ENCODE measurements at places on chromosomes 1 and 21. TPM values are rescaled to one million over a fixed set of nuclear protein-coding genes. Genes with fewer than 3 reads are reported as not detected.
A peak's percentile ranks its signal among the peaks of the same experiment; 100 is the strongest.

DNA sequence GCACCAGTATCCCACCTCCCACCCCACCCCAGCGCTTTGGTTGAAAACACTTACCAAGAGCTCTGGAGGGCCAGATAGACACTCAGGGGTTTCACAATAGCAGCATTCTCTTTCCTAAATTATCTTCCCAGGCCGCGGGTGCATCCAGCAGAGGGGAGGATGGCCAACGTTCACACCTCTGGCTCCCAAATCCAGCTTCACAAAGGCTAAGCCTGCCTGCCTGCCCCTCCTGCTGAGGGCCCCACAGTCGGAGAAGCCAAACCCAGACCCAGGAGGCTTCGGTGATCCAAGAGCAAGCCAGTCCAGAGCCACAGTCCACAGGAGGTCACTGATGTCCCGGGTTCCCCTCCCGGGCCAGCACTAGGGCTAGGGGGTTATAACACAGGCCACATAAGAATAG lies 231.9 kb downstream of the TRABD2B start:
- DNase-seq: no peak

DNA sequence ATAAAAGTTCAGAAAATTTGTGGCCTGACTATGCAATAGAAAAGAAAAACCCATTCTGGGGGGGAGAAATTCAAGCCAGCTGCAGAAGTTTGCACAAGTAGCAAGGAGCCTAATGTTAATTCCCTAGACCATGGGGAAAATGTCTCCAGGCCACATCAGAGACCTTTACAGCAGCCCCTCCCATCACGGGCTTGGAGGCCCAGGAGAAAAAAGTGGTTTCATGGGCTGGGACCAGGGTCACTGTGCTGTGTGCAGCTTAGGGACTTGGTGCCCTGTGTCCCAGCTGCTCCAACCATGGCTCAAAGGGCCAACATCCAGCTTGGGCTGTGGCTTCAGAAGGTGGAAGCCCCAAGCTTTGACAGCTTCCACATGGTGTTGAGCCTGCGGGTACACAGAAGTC lies 42.0 kb downstream of the IL23R start:
- DNase-seq: no peak

- no peak for DNase-seq
Observed at GRCh38 chr1:38558500-38559445, 300.8 kb downstream of the RRAGC start.

DNA sequence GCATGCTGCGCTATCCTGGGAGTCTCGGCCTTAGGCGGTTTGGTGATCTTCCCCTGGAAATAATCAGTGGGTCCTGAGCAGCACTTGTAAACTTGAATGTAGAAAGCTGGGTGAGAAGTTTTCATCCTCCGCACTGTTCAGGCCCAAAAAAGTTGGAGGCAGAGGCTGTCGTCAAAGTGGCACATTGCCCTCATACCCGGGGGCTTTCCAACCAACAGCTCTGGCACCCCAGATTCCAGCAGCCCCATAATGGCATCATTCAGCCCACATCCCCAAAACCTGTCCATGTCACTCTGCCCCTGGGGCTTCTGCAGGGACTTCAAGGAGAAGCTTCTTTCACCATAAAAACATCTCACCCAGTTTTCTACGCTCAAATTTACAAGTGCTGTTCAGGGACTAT lies 59.3 kb downstream of the TOR1AIP2 start:
- no peak for DNase-seq

- no peak for DNase-seq
Observed at GRCh38 chr1:92211166-92211565, 6.5 kb upstream of the C1orf146 start.

GRCh38 chr1:201354151-201354900 lies 23.2 kb downstream of the TNNT2 start:
- DNase-seq: no peak

GRCh38 chr1:20633190-20634064 lies at the start of gene PINK1:
TSS of gene PINK1 (plus strand) at chr1:20633458. CDS start at chr1:20633549, 91 bp downstream.
- peak; percentile 29 for DNase-seq

GRCh38 chr1:65149351-65150107 lies 1.5 kb downstream of the AK4 start:
- no peak for DNase-seq

- no peak for DNase-seq
Observed at GRCh38 chr1:51572365-51572764, 44.5 kb upstream of the OSBPL9 start.

DNA sequence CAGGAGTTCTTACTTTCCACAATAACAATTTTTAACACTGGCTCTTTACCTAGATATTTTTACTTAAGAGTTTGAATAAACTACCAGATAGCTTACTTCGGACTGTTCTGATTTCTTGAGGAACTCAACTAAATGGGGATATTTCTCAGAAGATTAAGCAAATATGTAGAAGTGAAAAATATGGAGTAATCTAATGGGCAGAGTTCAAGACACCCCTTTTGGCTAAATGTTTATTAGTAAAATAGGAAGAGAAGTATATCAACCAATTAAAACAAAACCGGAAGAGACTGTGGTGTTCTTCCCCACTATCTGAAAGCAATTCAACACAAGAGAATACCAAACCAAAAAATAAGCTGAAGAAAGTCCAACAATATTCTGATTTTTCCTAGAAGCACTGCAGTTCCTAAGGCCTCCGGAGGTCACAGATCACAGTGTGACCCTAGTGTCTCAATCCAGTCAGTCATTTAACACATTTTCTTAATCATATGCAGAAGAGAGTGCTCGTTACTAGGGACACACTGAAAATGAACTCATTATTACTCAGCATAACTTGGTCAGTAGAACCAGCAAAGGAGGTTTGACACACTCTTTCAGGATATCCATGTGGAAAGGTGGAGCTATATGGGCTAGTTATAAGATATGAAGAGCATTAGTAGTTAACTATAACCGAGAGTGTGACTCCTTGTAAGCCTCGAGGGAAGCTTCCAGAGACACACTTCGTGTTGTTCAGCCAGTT lies 5.2 kb downstream of the SIPA1L2 start:
- DNase-seq: no peak

DNA sequence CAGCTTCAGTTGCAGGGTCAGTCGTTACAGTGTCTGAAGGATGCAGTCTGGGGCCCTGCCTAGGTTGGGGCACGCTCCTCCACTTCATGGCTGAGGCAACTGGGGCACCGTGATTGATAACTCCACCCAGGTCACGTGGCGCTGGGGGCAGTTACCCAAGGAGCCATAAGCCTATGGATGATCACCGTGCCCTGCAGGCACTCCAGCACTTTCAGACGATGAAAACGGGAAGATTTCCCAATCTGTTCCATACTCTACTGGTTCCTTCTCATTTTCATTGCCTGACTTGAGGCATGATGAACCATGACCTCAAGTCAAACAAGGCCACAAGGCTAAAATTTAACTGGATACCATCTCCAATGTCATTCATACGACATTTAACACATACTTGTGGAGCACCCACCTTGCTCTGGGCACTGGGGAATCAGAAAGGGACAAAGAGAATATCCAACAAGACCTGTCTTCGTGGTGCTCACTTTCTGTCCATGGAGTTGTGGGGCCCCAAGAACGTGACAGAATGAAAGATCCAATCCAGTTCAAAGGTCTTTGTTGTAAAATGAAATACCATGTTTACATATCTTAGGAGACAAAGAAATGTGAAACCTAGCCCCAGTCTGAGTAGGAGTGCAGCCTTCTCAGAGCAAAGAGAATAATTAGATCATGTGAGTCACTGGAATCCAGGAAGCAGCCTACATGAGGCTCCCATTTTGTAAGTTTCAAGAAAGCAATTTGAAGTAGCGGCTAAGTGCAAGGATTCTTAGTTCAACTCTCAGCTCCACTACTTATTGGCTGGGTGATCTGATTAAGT lies 39.4 kb upstream of the SPOCD1 start:
- no peak for DNase-seq

DNA sequence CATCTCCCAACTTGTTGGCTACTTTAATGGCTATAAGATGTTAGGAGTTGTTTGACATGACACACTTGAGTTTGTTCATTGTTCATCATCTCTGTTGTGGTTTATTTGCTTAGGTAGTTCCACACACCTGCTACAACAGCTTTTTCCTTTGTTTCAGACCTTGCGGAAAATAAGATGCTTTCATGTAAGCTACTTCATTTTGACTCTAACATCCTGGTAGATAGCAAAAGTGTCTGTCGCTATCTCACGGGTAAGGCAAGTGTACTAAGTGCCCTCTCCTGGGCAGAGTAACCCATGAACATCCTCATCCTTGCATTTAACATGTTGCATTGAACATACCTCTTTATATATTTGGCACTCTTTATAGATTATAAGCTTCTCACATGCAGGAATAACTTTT lies 1.6 kb upstream of the OR10T2 start:
- no peak for DNase-seq

- no peak for DNase-seq
Observed at GRCh38 chr1:244211559-244211944, 160.5 kb downstream of the ZBTB18 start.

GRCh38 chr21:46636181-46636512 lies 673 bp downstream of the PRMT2 start:
- no peak for DNase-seq

GRCh38 chr1:31617218-31617915 lies at the start of gene HCRTR1:
TSS of gene HCRTR1 (plus strand) at chr1:31617689. CDS start at chr1:31619193, 1,504 bp downstream.
- no peak for DNase-seq

Gene CNKSR1
- polyA plus RNA-seq: 4.2 TPM

Gene SPRR2F
- polyA plus RNA-seq: not detected

Gene GSTM5
- 25.2 TPM for polyA plus RNA-seq

Gene HCRTR1
- polyA plus RNA-seq: 0.09 TPM

Gene FTCD
- polyA plus RNA-seq: 0.75 TPM

Gene HPDL
- 1.0 TPM for polyA plus RNA-seq

Gene SERPINC1
- 1.4 TPM for polyA plus RNA-seq

Gene CALML6
- polyA plus RNA-seq: 0.22 TPM

Gene FAAP20
- 96.4 TPM for polyA plus RNA-seq

Gene FCGR1A
- 10.2 TPM for polyA plus RNA-seq

Gene THEMIS2
- 17.6 TPM for polyA plus RNA-seq

Gene PHACTR4
- polyA plus RNA-seq: 20.2 TPM

Gene APCS
- 1.1 TPM for polyA plus RNA-seq

Measured in urinary bladder (tissue), 4 donors.